ENCODE measurements at places on chromosomes 1 and 21. TPM values are rescaled to one million over a fixed set of nuclear protein-coding genes. Genes with fewer than 3 reads are reported as not detected.

The TNNI3K gene
- 0.51 TPM for total RNA-seq

The SIM2 gene
- total RNA-seq, result not detected

The SPRR2B gene
- total RNA-seq, result not detected

The KRTAP11-1 gene
- not detected for total RNA-seq

The C1orf146 gene
- total RNA-seq, result not detected

- no peak overlapping the region for H3K27ac ChIP-seq
- no peaks in the 10 kb centered on the region for H3K36me3 ChIP-seq
- no peak overlapping the region for H3K4me3 ChIP-seq
- no peaks in the 10 kb centered on the region for H3K4me1 ChIP-seq
- no peaks in the 10 kb centered on the region for H3K27me3 ChIP-seq
- DNase-seq, result no peak
Measured at GRCh38 chr1:92201973-92202372, 15.7 kb upstream of the C1orf146 start.

GRCh38 chr1:70168283-70168682, 37.1 kb downstream of the LRRC40 start:
- peaks cover 13% of the 10 kb centered on the region for H3K36me3 ChIP-seq
- H3K27ac ChIP-seq, result no peak overlapping the region
- no peaks in the 10 kb centered on the region for H3K4me1 ChIP-seq

- peak overlapping the region; percentile 73 for H3K27ac ChIP-seq
- H3K4me3 ChIP-seq, result peak overlapping the region; percentile 89
- H3K27me3 ChIP-seq, result no peaks in the 10 kb centered on the region
- peaks cover 39% of the 10 kb centered on the region for H3K4me1 ChIP-seq
Measured at GRCh38 chr1:155322571-155322952, 1.9 kb downstream of the RUSC1 start.

GRCh38 chr1:15942661-15943327, 33.1 kb downstream of the ZBTB17 start:
- H3K36me3 ChIP-seq, result peaks cover 23% of the 10 kb centered on the region
- DNase-seq, result no peak
- no peak overlapping the region for H3K27ac ChIP-seq
- peaks cover 3% of the 10 kb centered on the region for H3K4me1 ChIP-seq

DNA sequence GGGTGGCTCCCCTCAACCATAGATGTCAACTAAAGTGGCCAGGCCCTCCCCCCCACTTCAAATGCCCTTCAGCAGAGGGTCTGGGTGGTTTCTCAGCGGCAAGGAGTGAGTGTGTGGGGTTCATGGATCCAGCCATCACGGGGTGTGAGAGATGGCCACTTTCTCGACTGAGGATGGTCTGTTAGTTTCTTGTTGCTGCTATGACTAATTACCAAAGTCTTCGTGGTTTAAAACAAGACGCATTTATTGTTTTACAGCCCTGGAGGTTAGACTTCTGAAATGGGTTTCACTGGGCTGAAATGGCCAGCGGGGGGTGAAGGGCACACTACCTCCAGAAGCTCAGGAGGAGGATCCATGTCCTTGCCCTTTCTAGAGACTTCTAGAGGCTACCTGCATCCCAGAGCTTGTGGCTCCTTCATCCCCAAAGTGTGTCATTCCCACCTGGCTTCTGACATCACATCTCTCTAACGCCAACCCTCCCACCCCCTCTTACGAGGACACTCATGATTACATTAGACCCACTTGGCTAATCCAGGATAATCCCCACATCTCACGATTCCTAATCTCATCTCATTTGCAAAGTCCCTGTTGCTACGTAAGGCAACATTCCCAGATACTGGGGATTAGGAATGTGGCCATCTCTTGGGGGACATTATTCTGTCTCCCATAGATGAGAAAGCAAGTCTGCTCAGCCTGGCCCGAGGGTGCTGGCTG, 53.0 kb downstream of the EPHB2 start:
- H3K27ac ChIP-seq, result no peak overlapping the region
- no peaks in the 10 kb centered on the region for H3K27me3 ChIP-seq
- peaks cover 5% of the 10 kb centered on the region for H3K4me1 ChIP-seq
- H3K4me3 ChIP-seq, result no peak overlapping the region
- H3K36me3 ChIP-seq, result no peaks in the 10 kb centered on the region
- DNase-seq, result no peak
